Mucosa of gallbladder (tissue), 1 donor: ENCODE measurements at places on chromosomes 1 and 21. TPM values are rescaled to one million over a fixed set of nuclear protein-coding genes. Genes with fewer than 3 reads are reported as not detected.

Gene ACTL8
- total RNA-seq, result not detected

Gene AMY1B
- total RNA-seq, result not detected

Gene SMG5
- 107 TPM for total RNA-seq

Gene SLC5A3
- total RNA-seq, result 19.1 TPM

Gene LMOD1
- 257 TPM for total RNA-seq

Gene SH3BGR
- 22.3 TPM for total RNA-seq

Gene DMRTA2
- not detected for total RNA-seq
